ENCODE measurements at places on chromosomes 2 and 18. TPM values are rescaled to one million over a fixed set of nuclear protein-coding genes. Genes with fewer than 3 reads are reported as not detected.

Gene ASTL
- polyA plus RNA-seq = not detected

Gene GPR45
- polyA plus RNA-seq = not detected

Gene KCNF1
- polyA plus RNA-seq = 5.8 TPM

Gene KCMF1
- 42.0 TPM for polyA plus RNA-seq

Gene C1D
- polyA plus RNA-seq = 37.1 TPM

Gene CYP26B1
- polyA plus RNA-seq = 10.5 TPM

All from muscle of leg (tissue), 16 donors.